Tibial nerve (tissue), 4 donors: ENCODE measurements at places on chromosomes 12 and 14. TPM values are rescaled to one million over a fixed set of nuclear protein-coding genes. Genes with fewer than 3 reads are reported as not detected.
A peak's percentile ranks its signal among the peaks of the same experiment; 100 is the strongest.

GRCh38 chr14:52310541-52310940 is 3.6 kb upstream of the PTGER2 start:
- DNase-seq, result no peak

CCDC177 gene
- total RNA-seq, result not detected

LRFN5 gene
- total RNA-seq, result 72.6 TPM

DNA sequence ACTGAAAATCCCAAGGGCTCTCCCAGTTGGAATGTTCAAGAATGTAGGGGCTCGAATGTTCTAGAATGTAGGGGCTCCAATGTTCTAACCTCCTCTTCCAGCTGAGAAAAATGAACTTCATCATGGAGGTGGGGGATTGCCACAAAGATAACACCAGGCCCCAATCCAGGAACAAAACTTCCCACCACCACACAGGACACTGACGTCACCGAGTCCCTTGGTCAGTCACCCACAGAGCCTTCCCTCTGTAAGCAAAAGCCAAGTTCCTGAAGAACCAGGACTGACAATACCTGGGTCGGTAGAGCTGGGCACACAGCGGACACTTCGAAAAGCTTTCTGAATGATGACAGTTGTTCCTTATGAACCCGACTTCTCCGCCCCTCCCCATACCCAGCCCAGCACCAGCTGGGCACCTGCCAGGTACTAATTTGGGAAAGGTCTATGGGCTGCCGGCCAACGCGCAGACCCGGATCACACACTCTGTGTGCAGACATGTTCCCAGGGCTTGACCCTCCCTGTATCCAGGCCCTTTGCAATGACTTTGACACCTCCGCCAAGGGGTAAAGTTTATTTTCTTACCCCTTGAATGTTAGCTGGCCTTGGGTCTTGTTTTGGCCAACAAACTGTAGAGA is 18.9 kb downstream of the ITPK1 start:
- no peak for DNase-seq

BATF gene
- not detected for total RNA-seq

STAB2 gene
- not detected for total RNA-seq

NR4A1 gene
- 390 TPM for total RNA-seq

CLEC1B gene
- total RNA-seq, result not detected

DNA sequence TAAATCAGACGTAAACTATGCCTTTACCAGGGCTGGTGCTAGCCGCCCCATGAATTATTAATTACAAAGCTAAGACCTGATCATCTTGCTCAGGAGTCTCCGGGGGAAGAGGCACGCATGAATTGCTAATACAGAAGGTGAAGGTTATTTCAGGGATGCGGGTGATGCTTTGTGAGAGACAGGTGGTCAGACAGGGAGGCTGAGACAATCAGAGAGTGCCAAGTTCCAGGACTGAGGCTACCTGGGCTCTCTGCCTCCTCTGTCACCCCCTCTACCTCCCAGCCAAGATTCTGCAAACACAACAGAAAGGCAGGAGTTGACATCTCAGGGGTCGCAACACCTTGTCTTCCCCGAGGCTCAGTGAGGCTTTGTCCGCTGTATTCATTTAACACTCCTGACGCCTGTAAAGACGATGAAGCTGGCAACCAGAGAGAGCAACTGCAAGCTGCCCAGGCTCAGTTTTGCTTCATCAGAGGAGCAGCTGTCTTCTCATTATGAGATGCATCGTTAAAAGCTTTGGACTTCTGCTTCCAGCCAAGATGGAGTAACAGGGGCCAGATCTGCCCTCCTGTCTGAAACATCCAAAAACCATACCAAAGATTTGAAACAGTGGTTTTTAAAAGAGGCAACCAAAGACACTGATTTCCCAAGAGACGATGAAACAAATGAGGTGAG is 46.6 kb downstream of the PRIMA1 start:
- DNase-seq, result no peak

- DNase-seq, result no peak
These were observed 29.4 kb downstream of the PPP2R5E start for GRCh38 chr14:63513756-63514155.

GRCh38 chr12:3559601-3560294 is 68.7 kb downstream of the PRMT8 start:
- no peak for DNase-seq

TMEM260 gene
- 33.0 TPM for total RNA-seq

GPD1 gene
- 829 TPM for total RNA-seq

DNA sequence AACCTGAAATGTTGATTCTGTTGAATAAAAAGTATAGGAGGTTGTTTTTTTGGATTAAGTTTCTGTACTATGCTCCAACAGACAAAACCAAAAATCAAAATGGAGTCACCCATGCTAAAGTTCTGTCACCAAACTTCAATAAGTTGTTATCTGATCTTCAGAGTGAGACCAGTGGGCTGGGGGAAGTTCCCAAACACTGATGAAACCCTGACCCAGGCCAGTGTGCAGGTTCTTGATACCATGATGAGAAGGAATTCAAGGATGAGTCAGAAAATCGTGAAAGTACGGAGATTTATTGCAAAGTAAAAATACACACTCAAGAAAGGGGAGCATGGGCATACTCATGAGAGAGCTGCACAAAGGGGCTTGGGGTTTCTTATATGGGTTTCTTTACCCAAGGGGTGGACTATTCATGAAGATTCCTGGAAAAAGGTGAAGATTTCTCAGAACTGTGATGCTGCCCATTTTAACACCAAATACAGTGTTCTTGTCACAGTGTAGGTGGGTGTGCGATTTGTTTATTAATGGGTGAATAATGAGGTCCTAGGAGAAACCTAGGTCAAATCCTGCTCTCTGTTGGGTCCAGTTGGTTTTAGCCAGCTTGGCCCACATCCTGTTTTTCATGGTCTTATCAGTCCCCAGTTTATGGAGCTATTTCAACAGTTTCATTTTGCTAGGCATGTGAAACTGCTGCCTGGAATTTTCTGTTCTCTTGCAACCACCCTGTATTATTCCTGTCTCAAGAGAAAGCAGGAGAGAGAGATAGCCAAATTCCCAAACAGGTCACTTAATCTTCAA is 27.5 kb upstream of the DENND5B start:
- no peak for DNase-seq

DNA sequence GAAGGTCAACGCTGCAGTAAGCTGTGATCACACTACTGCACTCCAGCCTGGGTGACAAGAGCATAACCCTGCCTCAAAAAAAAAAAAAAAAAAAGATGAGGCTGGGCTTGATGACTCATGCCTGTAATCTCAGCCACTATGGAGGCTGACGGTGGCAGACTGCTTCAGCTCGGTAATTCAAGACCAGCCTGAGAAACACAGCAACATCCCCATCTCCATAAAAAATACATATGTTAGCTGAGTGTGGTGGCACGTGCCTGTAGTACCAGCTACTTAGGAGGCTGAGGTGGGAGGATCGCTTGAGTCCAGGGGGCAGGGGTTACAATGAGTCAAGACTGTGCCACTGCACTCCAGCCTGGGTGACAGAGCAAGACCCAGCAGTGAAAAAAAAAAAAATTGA is 50.4 kb downstream of the GXYLT1 start:
- DNase-seq, result no peak

MED13L gene
- 215 TPM for total RNA-seq

- no peak for DNase-seq
These were observed 10.5 kb upstream of the RBM25 start for GRCh38 chr14:73047808-73048207.

DNA sequence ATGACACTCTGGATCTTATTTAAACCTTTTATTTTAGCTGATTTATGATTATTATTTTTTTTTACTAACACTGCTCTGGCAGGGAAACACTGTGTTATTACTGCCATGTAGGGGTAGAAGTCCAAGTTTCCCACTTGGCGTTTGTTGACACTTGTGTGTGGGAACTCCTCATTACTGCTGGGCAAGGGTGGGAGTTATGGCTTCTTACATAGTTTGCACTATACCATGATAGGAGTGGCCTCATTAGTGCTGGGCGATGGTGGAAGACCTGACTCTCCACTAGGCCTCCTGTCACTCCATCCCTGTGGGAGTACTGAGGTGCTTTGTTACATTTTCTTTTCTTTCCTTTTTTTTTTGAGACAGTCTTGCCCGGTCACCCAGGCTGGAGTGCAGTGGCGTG is 83.5 kb downstream of the BRMS1L start:
- no peak for DNase-seq

DNA sequence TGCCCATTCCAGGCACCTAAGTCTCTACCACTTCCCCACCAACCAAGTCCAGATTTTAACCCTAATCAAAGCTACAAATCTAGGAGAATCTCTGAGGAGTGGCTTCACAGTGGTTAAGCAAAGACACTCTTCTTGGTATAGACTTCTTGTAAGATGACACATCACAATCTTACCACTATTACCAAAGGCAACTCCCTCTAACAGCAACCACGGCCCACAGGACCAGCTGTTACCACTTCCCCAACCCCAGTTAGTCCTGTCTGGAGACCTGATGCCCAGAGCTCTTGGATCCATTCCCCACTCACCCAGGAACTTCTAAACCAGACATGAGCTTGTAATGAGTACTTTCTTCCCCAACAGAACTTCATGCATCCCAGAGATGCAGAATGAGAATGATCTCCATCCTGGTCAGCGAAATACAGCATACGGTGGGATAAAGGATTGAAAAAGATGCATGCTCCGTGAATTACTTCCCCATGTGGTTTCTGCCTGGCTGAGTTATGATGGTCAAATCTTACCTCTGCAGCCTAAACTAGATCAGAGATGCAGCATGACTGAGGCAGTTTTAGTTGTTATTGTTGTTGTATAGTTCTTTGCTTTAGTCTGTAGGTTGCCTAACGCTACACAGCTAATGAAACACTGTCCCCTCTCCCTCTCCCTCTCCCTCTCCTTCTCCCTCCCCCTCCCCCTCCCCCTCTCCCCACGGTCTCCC is 87.7 kb upstream of the FOXN3 start:
- DNase-seq, result no peak

GRCh38 chr12:71686658-71687025 is 760 bp downstream of the TMEM19 start:
- DNase-seq, result no peak

DNA sequence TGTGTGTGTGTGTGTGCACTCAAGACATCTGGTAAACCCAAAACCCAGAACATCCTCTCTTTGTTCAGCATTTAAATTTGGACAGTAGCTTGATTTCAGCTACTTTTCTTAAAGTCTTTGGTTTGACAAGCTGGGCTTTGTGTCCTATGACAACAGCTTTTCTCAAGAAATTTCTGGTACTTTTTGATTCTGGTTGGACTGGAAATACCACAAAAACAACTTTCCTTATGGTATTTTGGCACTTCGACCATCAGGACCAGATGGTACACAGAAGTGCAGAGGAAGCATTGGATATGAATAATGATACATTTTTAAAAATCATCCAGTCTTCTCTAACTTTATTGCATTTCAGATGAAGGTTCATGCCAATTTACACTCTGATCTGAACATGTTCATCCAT is 286.6 kb upstream of the FLRT2 start:
- no peak for DNase-seq

DNA sequence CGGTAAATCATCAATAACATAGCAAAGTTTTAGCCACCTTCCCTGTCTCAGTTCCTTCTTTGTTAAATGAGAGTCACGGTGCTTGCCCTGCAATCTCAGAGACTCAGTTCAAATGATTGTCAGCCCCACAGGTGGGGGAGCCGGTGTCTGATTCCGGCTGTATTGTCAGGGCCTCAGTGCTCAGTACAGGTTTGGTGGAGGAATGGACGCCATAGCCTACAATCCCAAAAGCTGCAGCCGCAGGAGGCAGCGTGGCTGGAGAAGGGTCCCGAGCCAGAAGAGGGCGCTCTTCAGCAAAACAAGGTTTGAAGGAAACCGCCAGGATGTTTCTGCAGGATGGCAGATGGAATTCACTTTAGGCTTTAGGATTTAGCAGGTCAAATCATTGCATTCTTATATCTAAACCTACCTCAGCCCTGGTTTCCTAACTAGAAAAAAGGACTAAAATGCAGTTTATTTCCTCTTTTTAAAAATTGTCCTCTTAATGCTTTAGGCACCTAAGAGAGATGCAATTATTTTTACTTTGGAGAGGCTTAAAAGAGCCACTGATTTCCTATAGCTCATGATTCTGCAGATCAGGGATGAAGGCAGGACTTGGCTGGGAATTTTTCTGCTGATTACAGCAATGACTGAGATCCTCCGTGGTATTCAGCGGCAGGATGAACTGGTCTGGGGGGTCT is 29.2 kb downstream of the FOS start:
- peak; percentile 93 for DNase-seq

GRCh38 chr12:14059548-14059947 is 78.1 kb upstream of the GRIN2B start:
- no peak for DNase-seq

- DNase-seq, result peak; percentile 41
These were observed 508 bp downstream of the CNOT2 start for GRCh38 chr12:70243510-70244371.

DNA sequence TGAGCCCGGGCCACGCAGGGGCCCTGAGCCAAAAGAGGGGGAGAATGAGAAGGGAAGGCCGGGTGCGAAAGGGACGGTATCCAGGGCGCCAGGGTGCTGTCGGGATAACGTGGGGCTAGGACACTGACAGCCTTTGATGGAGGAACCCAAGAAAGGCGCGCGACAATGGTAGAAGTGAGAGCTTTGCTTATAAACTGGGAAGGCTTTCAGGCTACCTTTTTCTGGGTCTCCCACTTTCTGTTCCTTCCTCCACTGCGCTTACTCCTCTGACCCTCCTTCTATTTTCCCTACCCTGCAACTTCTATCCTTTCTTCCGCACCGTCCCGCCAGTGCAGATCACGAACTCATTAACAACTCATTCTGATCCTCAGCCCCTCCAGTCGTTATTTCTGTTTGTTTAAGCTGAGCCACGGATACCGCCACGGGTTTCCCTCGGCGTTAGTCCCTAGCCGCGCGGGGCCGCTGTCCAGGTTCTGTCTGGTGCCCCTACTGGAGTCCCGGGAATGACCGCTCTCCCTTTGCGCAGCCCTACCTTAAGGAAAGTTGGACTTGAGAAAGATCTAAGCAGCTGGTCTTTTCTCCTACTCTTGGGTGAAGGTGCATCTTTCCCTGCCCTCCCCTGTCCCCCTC is 3.0 kb downstream of the SSTR1 start:
- no peak for DNase-seq

- DNase-seq, result no peak
These were observed 17.4 kb upstream of the SALL2 start for GRCh38 chr14:21543521-21543960.

DNA sequence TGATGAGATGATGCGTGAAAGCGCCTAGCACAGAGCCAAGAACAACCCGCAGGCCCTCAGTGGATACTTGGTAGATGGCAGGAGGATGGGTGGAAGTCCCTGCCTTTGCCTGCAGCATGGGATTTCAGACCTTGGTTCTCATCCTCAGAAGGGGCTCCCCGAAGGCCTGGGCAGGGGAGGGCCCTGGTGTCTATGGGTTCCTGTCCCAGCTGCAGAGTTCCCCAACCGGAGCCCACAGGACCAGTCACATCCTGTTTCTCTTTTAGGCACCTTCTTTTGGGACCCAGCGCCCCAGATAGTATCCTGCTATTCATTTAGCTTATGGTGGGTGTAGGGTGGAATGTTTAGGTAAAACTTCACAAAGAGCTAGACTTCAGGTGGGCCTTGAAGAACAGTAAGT is 55.5 kb downstream of the CALM1 start:
- DNase-seq, result no peak
